Ureter (tissue), 1 donor: ENCODE measurements at places on chromosomes 13 and 19.

DNA sequence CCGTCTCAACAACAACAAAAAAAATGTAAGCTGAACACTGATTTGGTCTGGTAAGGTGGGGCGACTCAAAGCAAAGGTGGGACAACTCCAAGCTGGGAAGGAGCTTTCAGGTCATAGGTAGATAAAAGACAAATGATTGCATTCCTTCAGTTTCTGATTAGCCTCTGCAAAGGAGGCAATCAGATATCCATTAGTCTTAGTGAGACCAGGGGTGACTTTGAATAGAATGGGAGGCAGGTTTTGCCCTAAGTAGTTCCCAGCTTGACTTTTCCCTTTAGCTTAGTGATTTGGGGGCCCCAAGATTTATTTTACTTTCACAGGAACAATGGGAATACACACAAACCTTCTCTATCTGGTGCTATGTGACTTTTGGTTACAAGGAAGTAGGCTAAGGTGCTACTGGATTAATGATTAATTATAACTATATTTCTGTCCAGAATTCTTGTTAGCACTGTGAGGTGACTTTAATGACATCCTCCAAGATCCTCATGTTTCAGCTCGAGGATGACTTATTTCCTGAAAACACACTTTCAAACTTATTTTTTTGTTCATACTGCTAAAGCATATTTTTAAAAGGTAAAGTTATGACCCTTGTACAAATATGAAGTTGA is 10.6 kb upstream of the MTRF1 start:
- no peak for DNase-seq

GRCh38 chr19:2740314-2740656 is 468 bp upstream of the SLC39A3 start:
- DNase-seq = no peak

DNA sequence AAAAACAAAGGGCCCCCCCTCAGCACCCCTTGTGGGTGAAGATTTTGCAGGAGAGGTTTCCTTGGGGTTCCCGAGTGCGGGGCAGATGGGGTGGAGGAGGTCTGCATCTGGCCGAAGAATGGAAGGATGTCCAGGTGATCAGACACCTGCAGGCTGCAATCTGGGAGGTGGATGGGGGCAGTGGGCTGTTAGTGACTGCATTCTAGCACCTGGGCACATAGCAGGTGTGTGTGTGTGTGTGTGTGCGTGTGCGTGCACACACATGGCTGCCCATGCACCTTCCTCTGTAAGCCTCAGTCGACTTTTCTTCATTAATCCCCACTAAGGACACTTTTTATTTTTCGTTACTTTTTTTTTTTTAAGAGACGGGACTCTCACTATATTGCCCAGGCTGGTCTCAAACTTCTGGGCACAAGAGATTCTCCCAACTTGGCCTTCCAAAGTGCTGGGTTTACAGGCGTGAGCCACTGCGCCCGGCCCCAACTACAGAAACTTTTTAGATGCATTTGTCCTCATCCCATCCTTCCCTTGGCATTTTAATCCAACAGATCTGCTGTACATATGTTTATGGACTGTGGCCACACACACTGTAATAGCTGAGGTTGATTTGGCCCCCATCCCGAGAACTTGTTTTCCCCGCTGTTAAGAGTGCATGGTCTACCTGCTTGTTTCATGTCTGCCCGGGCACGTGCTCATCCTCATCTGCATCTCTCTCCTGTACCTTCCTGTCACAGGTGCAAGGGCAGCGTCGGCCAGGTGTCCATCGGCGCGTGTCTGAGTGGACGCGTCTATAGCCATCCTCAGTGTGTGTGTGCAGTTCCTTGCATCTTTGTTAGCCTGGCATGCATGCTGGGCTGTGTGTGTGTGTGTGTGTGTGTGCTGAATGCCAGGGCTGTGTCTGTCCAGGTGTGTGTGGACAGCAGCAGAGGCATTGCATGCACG is 731 bp downstream of the MAG start:
- DNase-seq = no peak

GRCh38 chr19:51503286-51503817 is 1.8 kb upstream of the SIGLEC12 start:
- no peak for DNase-seq
